ENCODE measurements at places on chromosomes 11 and 22.

GRCh38 chr22:20101638-20102037, 14.3 kb upstream of the RANBP1 start:
- no peak for DNase-seq

DNA sequence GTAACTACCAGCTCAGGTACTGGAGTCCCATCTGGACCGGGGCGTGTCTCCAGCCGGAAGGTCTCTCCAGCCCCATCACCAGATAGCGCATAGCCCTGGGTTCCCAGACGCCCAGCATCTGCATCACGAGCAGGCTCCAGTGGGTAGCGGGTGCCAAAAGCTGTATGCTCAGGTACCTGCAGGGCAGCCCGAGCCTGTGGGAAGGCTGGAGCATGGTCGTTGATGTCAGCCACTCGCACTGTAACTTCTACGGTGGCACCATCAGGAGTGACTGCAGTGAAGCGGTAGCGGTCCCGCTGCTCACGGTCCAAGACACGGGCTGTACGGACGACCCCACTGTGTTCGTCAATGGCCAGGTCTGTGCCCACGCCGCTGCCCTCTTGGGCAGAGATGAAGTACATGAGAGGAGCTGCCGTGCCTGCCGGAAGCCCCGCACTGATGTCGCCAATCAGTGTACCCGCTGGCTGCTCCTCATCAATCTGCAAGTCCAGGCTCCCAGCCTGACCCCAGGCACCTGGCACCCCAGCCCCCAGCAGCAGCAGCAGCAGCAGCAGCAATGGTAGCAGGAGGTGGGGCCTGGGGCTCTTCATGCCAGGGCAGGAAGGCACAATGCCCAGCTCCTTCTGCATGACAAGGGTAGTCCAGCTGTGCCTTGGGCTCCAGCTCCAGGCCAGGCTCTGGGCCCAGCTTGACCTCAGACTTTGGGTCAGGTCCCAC, 14.5 kb downstream of the DCHS1 start:
- DNase-seq = no peak

DNA sequence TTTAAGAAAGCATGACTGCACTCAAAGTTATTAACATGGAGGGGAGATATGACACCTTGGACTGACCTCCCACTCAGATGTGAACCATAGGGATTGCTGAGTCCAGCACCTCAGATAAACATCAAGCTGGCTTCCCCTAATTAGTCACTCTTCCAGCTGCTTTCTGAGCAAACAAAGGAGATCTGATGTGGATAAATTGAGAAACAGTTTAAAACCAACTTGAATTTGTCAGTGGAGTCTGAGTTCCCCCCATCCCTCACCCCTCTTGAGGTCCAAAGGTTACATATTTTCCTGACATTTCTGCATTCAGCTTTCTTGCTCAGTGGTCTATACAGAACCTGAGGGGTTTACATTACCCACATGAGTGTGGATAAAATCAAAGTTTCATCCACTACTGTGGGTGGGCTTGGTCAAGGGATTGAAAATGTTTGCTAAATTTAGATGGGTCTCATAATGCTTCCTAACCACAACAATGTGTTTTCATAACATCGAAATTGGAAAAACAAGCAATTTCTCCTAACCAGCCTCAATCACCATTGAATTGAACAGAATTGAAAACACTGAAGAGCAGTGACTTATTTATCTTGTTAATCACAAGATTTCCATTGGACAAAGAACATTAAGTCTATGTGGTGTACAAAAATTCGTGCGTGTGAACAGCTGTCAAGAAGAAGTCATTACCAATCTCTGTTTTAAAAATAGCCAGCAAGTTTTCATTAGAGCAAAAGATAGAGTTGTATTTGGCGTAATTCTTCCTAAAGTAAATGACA, 292.3 kb downstream of the METTL15 start:
- DNase-seq = no peak

DNA sequence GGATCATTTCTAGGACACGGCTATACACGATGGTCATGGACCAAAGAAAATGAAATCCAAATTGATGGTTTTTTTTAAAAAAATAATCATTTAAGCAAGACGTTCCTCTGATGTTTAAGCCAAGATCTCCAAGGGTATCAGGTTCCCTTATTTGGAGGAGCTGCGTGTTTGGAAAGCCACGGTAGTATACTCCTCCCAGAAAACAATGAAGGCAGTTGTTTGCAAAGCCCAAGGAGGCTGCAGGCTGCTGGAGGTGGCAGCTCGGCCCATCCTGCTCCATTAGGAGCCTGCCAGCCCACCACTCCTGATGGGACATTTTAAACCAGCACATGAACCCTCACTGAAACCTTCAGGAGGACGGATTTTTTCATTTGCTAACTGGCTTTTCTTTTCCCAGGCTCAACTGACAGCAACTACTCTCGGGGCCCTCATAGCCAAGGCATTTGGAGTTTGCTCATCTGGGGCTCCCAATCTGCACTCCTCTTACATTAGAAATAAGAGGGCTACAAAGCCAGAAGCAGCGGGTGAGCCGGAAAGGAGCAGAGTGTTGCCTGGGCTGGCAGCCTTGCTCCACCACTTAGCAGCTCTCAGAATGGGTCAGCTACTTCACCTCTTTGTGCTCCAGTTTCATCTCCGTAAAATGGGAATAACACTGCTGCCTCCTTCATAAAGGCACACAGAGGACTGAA, 58.4 kb downstream of the ABTB2 start:
- no peak for DNase-seq

- no peak for DNase-seq
Measured at GRCh38 chr11:31689559-31689958, 121.6 kb downstream of the PAX6 start.

GRCh38 chr22:37126882-37127281, 17.4 kb upstream of the TMPRSS6 start:
- DNase-seq = peak; percentile 14

- no peak for DNase-seq
Measured at GRCh38 chr22:42430528-42431125, 1.6 kb downstream of the NFAM1 start.

GRCh38 chr22:46162285-46162684, 12.0 kb downstream of the PPARA start:
- no peak for DNase-seq

GRCh38 chr11:108496643-108497256, 1.4 kb downstream of the POGLUT3 start:
- DNase-seq = no peak

- DNase-seq = no peak
Measured at GRCh38 chr11:87212891-87213290, 175.2 kb downstream of the TMEM135 start.

- no peak for DNase-seq
Measured at GRCh38 chr11:45043755-45044475, 93.2 kb upstream of the TP53I11 start.

DNA sequence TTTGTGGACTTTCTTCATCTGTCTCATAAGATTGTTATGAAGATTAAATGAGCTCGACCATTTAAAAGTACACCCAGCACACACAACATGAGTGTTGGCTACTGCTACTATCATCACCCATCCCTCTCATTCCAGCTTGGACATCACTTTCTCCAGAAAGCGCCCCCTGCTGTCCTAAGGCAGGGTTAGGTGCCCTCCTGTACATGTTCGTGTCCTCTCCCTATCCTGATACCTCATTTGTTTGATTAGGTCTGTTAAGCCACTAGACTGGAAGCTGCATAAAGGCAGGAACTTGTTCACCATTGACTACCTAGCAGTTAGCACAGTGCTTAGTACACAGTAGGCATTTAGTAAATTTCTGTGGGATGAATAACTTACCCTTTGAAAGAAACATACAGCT, 85.5 kb downstream of the ENTHD1 start:
- no peak for DNase-seq

DNA sequence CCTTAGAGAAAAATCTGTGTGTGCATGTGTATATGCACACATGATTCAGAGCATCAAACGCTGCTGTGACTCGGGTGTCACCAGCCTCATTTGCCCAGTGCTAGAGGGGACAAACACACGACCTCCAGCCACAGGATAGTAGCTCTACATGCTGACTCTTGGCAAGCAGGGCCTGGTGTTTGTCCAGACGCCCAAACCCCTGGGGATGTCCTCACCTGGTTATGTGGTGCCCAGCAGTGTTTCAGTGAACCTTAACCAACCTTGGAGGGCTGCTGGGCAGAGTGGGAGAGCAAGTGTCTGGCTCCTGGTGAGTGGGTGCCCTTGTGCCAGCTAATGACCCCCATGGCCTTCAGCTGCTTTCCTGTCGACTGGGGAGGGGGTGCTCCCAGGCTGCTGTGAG, 26.7 kb downstream of the IGLL1 start:
- no peak for DNase-seq

DNA sequence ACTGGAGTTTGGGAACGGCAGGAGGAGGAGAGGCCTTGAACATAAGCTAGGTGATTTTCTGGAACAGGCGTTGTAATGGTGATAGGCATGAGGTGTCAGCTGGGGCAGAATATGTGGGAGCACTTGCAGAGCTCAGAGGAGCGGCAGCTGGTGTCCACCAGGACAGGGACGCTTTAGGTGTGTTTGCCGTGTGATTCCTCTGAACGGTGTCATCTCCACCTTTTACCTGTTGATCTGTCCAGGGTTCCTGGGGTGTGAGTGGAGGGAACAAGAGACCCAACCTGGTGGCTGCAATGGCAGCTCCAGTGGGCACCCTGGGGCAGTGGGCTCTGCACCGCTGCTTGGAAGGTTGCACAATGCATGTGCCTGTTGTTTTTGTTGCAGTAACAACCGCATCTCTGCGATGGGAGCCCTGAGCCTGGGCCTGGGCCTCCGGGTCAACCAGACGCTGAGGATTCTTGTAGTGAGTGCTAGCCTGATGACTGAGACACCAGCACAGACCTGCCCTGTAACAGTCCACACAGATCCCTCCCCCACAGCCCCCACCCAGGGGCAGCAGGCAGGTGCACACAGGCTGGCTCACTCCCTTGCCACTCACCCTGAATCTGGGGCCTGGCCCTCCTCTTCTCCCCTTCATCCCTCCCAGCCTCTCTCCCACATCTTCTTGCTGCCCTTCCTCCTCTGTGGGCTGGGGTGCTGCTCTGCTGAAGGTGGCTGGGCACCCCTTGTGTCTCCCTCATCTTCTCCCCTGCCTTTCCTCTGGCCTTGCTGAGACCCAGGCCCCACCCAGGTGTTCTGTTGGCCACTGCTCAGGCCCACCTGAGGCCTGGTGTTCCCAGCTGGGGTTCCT, 9.2 kb downstream of the LRRC74B start:
- no peak for DNase-seq

- no peak for DNase-seq
Measured at GRCh38 chr11:79052544-79052943, 388.3 kb downstream of the TENM4 start.

DNA sequence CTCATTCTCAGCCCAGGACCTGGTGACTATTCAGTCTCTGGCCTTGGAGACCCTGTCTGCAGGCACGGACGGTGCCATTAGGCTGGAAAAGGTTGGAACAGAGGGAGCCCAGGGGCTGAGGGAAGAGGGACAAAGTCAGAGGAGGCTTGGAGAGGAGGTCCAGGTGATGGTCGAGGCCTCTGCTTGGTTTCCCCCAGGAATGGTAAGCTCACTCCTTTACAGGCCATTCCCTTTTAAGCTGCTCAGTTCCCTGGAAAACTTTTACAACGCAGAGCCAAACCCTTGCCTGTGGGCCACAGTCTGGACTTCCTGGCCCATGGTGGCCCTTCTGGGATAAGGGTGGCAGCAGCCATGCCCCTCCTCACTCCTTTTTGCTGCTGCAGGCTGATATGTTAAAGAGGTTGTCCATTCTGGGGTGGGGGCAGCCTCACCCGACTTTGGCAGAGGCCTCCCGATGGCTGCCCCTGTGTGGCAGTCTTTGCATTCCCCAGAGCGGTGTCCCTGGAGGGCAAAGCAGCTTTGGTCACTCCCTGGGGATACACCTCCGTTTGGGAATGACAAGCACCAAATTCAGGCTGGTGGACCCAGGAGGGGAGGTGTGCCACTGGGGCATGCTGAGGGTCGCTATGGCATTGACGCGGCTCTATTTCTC, 34.0 kb upstream of the RFPL3 start:
- DNase-seq = no peak

- no peak for DNase-seq
Measured at GRCh38 chr11:130631119-130631518, 182.7 kb downstream of the ADAMTS15 start.

- no peak for DNase-seq
Measured at GRCh38 chr11:61572913-61573312, 8.0 kb downstream of the SYT7 start.

- no peak for DNase-seq
Measured at GRCh38 chr11:116374085-116374484, 398.7 kb downstream of the BUD13 start.

GRCh38 chr22:43085658-43086606, 3.3 kb downstream of the TTLL1 start:
- DNase-seq = no peak

DNA sequence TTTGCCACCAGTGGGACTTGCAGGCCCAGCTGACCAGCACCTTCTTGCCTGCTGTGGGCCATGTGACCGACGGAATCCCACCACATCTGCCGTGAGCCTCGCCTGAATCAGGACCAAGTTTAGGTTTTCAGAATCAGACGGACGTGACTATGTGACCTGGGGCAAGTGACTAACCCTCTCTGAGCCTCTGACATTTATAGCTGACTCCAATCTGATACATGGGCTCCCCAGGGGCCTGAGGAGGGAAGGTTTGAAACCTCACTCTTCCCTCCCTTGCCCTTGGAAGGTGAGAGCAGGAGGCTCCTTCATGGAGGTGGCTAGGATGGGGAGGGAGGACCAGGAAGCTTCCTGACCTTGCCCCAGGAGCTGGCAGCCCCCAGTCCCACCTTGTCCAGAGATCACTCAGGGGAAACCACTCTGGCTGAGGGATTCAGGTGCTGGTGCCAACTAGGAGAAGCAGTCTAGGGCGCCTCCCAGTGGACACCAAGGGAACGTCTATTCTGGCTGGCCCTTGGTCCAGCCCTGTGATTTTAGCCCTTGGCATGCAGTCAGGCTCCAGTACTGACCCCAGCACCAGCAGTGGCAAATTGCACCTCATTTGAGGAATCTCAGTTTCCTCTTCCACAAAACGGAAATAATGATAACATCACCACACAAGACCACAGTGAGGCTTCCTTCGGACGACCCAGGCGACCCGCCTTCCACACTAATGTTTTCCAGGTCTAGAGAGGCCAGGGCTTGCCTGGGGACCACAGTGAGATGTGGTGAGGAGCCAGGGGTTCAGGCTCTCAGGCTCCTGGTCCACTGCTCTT, 47.2 kb upstream of the SYT7 start:
- no peak for DNase-seq

GRCh38 chr11:69301081-69301454, 7.1 kb downstream of the MYEOV start:
- no peak for DNase-seq

- no peak for DNase-seq
Measured at GRCh38 chr11:64750361-64751054, 6.6 kb upstream of the RASGRP2 start.

DNA sequence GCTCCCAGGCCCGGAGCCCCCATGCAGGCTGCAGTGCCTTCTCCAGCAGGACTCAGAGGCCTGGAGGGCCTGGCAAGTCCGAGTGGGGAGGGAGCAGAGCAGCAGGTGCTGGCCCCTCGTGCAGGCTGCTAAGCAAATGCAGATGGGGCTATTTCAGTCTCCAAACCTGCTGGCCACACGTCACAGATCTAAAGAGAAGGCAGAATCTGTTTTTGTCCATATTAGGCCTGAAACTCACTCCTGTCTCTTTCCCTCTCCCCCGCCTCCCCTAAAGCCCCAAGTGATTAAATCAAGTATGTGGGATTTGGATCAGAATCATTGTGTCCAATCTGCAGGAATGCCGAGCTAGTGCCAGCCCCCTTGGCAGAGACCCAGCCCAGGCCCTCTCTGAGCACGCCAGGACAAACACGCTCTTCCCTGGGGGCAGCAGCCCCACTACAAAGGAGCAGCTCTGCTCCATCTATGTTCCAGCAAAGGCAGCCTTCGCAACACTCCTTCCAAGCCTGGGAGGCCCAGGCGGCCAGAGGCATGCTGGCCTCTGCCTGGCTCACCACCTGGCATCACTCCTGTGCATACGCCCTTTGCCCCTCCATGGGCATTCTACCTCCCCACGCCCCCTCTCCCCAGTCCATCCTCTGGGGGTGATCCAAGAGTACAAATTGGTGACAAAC, 26.5 kb downstream of the RPL27A start:
- DNase-seq = no peak

Measured in activated CD4-positive, CD25-positive, alpha-beta regulatory T cell (primary cell).